SW 1271 (cell line): ENCODE measurements at places on chromosomes 5 and 9.

GRCh38 chr5:132098151-132098594 lies 24.6 kb downstream of the CSF2 start:
- no peak for DNase-seq

DNA sequence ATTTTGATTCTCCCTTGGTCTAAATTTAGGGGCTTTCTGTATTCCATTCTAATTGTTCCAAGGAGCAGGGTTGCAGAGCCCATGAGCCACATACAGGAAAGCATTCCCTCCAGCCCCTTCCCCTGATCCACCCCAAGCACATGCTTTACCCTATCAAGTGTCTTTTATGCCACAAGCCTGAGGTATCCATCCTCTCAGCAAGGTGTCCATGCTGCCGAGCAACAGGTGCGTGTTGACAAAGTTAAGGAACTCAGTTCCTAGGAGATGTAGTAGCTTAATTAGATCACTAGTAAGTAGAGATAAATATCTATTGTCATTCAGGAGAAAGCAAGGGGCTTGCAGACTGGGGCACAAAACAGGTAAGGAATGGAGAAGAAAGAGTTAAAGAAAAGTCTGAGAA lies 57.8 kb downstream of the FEM1C start:
- no peak for DNase-seq

- DNase-seq, result no peak
These were observed 101.8 kb upstream of the TAF11L2 start for GRCh38 chr5:17396247-17396646.

DNA sequence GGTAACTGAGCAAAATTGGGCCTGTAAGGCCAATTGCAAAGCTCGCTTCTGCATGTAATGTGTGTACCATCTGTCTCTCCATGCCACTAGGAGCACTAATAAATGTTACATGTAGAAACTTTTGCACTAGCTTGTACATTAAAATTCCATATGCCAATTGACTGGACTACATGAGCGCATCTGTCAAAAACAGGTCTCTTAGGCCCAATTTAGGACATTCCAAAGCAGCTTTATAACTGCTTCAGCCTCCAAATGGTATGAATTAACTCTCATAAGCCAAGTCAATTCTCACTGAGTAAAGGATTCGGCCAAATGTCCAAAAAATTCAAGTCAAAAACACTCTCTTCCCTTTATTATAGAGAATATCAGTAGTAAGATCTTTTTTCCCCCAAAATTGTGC lies 23.5 kb upstream of the FOXD1 start:
- DNase-seq, result no peak

- no peak for DNase-seq
These were observed 166.1 kb downstream of the MACROH2A1 start for GRCh38 chr5:135232958-135233357.

DNA sequence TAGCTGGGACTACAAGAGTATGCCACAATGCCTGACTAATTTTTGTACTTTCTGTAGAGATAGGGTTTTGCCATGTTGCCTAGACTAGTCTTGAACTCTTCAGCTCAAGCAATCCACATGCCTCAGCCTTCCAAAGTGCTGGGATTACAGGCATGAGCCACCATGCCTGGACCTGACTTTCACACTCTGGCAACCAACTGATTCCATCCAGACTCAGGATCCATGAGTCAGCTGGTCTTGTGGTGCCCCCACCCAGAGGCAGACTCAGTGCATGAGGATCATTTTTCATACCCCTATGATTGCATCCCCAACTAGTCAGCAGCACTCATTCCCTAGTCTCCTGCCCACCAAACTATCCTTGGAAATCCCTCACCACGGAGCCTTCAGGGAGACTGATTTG lies 375.9 kb downstream of the ANXA1 start:
- DNase-seq, result no peak

DNA sequence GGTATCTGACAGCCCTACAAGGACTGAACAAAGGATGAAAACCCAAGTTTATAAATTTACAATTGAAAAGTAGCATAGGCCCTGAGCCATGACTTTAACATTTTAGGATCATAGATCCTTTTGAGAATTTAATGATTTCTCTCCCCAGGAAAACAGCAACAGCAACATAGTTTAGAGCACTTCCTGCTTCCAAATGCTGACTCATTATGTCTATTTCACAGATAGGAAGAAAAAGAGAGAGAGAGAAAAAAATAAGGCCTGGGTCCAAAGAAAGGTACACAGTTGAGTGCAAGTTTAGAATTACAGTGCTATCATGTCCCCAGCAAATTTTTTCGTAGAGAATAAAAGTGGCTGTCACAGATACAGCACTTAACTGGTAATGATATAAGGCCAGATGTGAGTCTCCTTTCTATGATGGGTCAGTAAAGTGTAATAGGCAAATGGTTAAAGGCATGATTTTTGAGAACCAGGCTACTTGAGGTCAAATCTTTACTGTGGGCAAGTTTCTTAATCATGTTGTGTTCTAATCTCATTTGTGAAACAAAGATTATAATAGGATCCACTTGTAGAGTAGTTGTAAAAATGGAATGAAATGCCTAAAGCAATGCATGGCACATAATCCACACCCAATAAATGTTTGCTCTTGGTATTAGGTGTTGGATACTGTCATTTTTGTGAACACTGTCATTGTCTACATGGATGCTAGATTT lies 12.3 kb upstream of the PPP2R2B start:
- DNase-seq, result no peak

DNA sequence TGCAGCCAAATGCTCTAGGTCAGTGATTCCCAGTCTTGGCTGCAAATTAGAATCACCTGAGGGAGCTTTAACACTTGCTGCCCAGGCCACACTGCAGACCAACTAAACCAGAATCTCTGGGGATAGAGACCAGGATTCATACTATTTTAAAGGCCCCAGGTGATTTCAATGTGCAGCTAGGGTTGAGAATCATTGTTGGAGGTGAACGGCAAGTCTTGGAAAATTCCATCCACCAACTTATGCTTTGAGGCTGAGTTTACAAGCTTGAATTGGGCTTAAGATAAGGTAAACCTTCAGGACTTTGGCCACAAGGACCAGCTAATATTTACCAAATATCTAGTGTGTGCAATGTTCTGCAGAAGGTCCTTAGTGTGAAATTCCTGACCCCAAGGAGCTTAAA lies 27.5 kb downstream of the SLIT3 start:
- no peak for DNase-seq

- no peak for DNase-seq
These were observed 671 bp downstream of the RGS14 start for GRCh38 chr5:177358370-177358819.

- DNase-seq, result no peak
These were observed 397.1 kb downstream of the DMAC1 start for GRCh38 chr9:7402334-7403027.

DNA sequence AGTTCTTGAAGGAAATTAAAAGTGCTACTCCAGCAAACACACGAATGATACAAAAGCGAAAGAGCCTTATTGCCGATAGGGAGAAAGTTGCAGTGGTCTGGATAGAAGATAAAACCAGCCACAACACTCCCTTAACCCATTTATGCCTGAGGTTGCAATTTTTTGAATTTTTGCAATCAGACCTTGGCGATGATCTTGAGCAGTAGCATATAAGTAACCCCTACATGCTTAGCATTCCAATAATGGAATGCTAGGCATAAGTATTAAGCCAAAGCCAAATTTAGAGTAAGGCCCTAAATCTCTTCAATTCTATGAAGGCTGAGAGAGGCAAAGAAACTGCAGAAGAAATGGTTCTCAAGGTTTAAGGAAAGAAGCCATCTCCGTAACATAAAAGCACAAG lies 153.5 kb downstream of the SLC28A3 start:
- no peak for DNase-seq

- no peak for DNase-seq
These were observed 608.7 kb downstream of the ISL1 start for GRCh38 chr5:51991940-51992339.

DNA sequence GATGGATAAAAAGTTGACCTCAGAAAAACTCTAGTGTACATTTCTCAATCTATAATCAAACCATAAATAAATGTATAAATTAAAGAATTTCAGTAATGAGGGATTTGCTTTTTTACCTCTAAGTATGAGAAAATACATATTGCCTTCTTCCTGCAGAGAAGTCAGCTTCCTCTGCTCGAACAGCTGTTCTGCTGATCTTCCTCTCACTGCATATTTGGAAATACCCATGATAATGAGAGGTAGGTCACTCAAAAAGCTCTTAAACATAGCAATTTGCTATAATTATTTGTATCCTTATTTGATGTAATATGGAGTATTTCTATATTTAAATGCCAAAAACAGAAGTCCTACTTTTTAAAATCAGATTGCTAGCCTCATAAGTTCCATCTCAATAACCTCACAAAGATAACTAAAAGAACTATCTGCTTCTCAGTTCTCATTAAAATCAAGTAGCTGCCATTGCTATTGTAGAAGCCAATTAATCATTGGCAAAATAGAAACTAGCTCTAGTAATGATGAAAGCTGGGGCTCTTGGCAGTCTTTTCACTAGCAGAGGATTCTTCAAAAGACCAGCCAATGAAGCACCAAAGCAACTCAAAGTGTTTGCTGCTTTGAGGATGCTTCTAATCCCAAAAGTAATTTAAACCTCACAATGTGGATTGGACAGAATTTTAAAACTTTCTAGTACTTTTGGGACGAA lies 35.7 kb upstream of the OR13D1 start:
- no peak for DNase-seq

DNA sequence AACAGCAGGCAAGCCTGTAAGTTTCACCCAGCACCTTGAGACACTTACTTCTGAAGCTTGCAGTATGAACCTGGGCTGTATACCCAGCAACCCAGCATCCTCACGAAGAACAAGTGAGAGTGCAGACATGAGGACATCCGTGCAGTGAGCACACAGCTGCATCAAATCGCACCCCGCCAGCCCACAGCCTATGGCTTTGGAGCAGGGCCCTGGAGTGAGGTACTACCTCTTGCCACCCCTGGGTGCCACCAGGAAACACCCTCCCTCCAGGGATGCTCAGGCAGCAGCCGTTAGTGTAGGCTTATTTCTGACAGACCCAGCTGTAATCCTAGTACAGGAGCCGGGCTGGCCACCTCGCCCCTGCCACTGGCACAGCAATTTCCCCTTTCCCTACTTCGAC lies 81.4 kb downstream of the ATPSCKMT start:
- DNase-seq, result no peak
